Left colon (tissue), 2 donors: ENCODE measurements at places on chromosomes 3 and 15.

DNA sequence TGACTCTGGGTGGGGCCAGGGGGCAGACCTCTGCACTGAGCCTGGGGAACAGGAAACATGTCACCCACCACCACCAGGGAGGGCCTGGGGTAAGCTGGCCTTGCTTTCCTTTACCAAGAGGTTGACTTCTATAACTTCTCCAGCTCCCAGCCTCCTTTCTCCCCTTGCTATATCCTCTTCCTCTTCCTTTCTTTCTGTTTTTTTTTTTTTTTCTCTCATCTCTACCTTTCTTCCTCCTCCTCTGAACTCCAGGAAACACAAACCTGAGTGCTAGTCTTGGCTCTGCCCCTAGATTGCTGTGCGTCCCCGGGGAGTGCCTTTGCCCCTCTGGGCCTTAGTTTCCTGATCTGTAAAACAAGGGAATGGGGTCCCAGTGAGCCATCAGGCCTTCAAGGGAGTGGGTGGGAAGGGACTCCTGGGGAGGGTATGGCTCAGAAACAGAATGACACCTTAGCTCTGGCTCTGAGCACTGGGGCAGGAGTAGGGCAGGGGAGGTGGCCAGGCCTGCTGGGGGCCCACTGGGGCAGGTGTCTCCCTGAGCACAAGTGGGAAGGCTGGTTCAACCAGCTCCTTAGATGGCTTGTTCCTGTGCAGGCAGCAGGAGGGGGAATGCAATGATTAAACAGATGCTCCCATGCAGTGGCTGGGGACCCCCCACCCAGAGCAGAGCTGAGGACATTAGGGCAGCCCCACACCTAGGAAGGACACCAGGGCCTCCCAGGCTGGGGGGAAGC is 4.3 kb downstream of the SNX33 start:
- DNase-seq = no peak

DNA sequence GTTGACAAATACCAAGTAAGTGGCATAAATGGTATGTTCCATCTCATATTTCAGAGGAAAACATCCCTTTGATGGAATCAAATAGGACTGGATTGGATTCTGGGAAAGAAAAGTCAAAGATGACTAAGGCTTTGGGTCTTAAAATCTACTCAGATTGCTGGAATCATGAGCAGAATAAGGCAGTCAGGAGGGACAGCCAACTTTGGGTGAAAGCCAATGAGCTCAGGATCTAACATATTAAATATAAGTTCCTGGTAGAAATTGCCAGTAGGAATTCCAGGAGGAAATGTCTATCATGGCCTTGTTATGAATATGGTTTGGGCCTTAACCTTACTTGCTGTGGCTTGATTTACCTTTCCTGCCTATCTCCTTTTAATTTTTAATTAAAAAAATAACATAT is 55.3 kb downstream of the ISL2 start:
- DNase-seq = no peak

DNA sequence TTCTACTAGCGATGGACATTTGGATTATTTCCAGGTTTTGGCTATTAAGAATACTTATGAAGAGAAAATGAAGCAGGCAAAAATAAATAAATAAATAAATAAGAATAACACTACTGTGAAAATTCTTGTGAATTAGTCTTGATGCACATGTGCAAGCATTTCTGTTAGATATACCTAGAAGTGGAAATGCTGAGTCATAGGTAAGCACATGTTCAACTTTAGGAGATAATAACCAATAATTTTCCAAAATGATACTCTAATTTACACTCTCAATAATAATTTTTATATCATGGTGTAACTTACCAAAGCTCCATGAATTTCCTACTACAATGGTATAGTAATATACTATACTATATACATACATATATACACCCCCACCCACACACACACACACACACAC is 23.4 kb downstream of the EMC4 start:
- DNase-seq = no peak

DNA sequence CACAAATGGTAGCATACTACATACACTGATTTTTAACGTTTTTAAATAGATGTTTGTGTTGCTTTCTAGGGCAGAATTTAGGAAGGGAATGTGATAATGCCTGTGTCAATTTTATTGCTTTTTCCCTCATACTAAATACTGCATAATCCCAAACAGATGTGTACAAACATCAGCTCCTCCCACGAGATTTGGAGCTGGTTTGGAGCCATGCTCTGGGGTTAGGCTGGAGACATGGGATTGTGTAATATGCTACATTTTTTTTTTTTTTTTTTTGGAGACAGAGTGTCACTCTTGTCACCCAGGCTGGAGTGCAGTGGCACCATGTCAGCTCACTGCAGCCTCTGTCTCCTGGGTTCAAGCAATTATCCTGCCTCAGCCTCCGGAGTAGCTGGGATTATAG is 80.1 kb downstream of the EBLN2 start:
- no peak for DNase-seq

- DNase-seq = no peak
Measured at GRCh38 chr3:170417090-170417489, 1.6 kb upstream of the CLDN11 start.

DNA sequence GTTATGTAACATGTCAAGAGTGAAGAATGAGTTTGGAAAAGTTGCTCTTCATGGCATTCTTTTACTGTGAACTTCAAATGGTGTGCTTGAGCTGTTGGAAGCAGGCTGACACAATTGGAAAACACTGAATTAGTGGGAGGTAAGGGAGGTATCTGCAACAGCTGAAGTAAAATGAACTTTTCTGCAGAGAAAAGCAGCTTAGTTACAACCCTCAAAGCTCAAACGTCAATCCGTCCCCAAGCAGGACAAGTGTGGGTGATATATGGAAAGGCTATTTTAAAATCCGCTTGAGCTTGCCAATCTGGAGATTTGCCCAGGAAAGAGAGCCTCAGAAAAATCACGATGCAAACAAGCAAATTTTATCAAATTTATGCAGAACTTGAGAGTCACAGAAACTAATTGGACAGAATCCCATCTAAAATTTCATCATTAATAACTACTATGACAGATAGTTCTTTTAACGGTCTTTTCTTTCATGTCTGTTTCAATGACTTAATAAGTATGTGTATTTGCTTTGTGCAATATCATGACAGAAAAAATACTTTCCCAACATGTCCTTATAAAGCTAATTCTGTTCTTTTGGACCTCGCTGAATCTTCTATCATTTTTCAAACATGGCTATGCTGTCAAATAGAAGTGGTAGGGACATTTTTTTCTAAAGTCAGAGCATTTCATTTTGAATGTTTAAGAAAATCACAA is 266.6 kb upstream of the SLITRK3 start:
- no peak for DNase-seq

- DNase-seq = no peak
Measured at GRCh38 chr3:183393625-183394024, 34.8 kb downstream of the MCF2L2 start.

DNA sequence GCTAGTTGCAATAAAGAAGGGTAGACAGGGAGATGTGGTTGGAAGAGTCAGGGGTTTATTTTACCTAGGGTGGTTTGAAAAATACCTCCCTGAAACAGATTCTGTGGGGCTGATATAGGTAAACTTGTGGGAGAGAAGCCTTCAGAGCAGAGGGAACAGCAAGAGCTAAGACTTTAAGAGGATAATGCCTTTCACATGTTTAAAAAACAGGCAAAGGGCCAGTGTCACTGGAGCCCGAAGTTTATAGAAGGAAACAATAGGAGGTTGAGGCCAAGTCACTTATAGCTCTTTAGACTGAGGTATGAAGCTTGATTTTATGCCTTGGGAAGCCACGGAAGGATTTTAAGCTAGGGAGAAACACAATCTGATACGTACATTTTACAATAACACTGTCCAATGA is 448.7 kb downstream of the TAFA4 start:
- no peak for DNase-seq

- no peak for DNase-seq
Measured at GRCh38 chr3:27728195-27729087, 6.3 kb upstream of the EOMES start.

- no peak for DNase-seq
Measured at GRCh38 chr3:107739227-107739626, 216.5 kb downstream of the BBX start.

GRCh38 chr15:41990691-41991090 is 18.3 kb upstream of the EHD4 start:
- no peak for DNase-seq

GRCh38 chr3:127157171-127157828 is 35.6 kb upstream of the PRR23E start:
- peak; percentile 25 for DNase-seq
